ENCODE measurements at places on chromosomes 6 and 20.

DNA sequence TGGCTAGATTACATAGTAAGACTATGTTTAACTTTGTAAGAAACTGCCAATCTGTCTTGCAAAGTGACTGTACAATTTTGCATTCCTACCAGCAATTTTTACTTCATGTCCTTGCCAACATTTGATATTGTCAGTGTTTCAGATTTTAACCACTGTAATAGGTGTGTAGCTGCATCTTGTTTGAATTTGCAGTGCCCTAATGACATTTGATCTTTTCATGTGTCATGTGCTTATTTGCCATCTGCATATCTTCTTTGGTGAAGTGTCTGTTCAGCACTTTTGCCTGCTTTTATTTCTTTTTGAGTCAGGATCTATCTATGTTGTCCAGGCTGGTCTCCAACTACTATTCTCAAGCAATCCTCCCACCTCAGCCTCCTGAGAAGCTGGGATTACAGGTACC, 2.4 kb upstream of the PRPH2 start:
- no peak for DNase-seq

DNA sequence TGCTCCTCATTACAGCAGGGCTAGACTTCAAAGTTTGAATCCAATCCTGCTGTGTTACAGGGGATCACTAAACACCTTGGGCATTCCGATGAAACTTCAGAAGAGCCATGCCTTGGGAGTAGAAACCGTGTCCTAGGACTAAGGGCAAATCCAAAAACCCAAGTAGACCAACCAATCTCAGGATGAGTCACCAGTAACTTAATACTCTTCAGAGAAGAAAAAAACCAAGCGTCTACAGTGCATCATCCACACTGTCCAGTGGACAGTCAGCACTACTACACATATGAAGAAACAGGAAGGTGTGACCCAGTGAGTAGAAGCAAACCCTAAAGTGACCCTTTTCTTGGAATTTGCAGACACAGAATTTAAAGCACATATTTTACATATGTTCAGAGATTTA, 39.5 kb upstream of the VAPB start:
- peak; percentile 89 for DNase-seq

GRCh38 chr20:32685541-32686529, 12.1 kb upstream of the C20orf203 start:
- peak; percentile 82 for DNase-seq

DNA sequence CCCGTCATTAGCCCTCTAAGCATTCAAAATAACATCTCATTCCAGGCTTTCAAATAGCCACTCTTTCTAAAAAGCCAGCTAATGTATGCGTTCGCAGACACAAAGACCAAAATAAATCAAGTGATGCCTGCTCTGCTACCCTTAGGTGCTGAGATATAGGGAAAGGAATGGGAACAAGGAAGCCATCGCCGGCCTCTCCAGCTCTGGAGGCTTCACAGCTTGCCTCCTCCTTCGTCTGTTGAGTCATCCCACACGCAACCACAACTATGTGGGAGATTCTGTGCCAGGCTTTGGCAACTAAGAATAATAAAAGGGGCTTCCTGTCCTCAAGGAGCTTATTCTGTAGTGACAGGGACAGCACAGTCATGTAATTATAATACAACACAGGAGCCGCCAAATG, 27.3 kb upstream of the SLC22A23 start:
- peak; percentile 20 for DNase-seq

- no peak for DNase-seq
Measured at GRCh38 chr20:6017467-6017866, 36.4 kb downstream of the LRRN4 start.

GRCh38 chr20:5481872-5482271, 165.1 kb upstream of the PROKR2 start:
- no peak for DNase-seq

GRCh38 chr6:26044140-26045064, 42.8 kb upstream of the HFE start:
- no peak for DNase-seq

GRCh38 chr6:47490676-47491075, 13.1 kb downstream of the CD2AP start:
- DNase-seq, result no peak

- DNase-seq, result no peak
Measured at GRCh38 chr20:58698741-58699622, 6.4 kb downstream of the NPEPL1 start.

DNA sequence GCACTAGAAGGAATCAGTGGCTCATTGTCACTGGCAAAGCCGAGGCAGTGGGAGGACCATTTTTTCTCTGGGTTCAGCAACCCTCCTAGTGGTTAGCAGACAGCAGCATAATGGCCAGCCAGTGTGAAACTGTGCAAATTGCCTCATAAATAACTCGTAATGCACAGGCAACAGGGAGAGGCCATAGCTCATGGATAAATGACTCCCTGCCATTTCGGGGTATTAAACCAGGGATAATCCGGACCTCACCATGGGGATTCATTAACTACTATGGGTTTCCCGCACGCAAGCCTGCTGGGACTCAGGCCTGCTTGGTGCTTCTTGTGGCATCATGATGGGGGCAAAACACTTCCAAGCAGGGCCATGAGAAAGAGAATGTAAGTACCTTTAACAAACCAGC, 158.2 kb upstream of the CHD6 start:
- no peak for DNase-seq

- no peak for DNase-seq
Measured at GRCh38 chr20:24481173-24481572, 11.7 kb downstream of the SYNDIG1 start.

DNA sequence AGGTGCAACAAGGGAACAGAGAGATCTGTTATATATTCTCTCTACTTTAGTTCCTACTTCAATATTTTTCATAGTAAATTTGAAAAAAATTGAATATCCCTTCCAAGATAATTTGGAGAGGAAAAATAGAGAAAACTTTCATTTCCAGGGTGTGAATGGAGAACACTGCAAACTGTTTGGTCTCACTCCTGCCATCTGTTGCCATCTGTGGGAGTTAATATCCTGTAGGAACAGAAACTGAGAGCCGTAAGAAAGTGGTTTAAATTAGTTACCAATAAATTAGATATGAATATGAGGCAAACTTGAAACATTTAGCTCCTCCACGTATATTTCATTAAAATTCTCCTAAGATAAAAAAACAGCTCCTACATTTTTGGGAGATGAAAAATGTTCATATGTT, 4.2 kb downstream of the ZNF337 start:
- no peak for DNase-seq

- DNase-seq, result no peak
Measured at GRCh38 chr6:112770308-112770707, 423.2 kb downstream of the RFPL4B start.

DNA sequence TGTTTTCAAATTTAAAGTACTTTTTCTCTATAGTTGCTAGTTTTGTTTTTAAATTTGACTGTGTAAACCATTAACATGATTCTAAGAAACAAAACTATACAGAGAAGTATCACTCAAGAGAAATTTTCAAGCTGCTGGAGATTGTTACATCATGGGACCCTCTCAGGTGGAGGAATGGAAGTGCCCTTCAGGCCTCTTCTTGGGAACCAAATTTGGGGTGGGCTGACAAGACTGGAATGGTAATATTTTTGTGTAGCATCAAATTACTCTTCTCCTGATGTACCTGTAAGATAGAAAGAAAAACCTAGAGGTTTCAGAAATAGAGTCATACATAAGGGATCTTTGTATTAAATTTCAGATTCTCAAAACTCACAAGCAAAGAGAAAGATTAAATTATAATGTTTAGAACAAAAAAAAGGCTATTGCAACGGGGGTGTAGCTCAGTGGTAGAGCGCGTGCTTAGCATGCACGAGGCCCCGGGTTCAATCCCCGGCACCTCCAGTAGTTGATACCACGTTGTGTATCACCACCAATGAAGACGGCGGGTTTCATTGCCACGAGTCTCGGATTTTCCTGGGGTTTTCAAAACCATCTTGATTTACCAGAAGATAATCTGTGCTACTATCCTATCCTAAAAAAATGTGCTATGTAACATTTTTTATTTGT, 193.7 kb downstream of the GPX5 start:
- DNase-seq, result no peak

GRCh38 chr6:138844192-138844591, 48.3 kb downstream of the ECT2L start:
- DNase-seq, result no peak

DNA sequence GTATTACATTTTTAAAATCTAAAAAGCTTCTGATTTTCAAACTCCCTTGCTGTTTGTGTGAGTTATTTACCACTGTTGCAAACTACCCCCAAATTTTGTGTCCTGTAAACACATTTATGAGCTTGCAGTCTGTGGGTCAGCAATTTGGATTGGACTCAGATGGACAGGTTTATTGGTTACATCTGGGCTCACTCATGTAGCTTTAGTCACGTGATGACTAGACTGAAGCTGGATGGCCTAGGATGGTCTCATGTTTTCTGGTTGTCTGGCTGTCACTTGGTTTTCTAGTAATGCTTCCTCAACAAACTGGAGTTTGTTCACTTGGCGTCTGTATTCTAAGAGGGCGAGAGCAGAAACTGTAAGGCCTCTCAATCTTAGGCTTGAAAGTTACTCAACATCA, 12.2 kb upstream of the C6orf58 start:
- no peak for DNase-seq

DNA sequence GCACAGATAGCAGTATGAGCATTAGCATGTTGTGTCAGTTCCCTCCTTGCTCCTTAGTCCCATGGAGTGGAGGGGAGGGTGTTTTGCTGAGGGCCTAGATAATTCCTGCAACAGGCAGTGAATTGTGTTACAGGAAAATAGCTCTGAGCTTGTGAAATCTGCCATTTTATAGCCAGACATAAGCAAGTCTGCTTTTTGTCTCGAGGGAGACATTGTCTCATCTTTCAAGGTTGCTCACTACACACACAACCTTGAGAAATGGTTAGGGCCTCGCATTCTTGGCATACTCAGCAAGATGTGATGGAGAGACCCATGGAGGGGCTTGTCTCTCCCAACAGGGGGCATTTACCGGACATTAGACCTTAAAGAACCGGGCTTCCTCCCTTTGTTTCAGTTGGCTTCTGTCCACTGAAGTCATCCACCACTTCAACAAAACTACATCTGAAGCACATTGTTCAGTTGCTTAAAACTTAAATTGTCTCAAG, 108.0 kb upstream of the FOXO3 start:
- no peak for DNase-seq

GRCh38 chr20:957544-957943, 41.4 kb upstream of the ANGPT4 start:
- DNase-seq, result no peak

DNA sequence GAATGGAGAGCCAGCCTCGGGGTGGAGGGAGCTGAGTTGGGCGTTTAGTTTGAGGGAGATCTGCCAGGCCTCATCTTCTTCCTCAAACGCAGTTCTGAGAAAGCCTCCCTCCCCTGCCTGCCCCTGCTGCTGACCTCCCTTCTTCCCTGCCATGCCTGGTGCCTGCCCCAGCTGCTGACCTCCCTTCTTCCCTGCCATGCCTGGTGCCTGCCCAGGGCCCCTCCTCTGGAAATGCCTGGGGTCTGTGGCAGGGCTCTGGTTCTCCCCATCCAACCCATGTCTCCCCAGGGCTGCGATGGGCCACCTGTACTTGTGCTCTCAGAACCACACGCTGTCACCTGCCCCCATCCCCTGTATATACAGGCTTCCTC, 114.6 kb downstream of the VEGFA start:
- no peak for DNase-seq

GRCh38 chr6:16683641-16684194, 77.5 kb downstream of the ATXN1 start:
- peak; percentile 79 for DNase-seq

DNA sequence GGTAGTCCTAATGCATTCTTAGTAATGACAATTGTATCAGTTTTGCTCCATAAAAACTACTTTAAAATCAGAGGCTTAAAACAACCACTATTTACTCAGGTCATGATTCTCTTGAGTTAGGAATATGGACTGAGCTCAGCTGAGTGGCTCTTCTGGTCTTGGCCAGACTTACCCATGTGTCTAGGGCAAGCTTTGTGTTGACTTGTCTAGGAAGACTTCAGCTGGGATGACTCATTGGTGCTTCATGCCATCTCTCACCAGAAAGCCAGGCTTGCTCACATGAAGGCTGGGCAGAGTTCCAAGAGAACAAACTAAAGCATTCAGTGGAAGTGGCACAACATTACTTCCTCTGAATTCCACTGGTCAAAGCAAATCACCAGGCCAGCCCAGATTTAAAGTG, 155.3 kb downstream of the DHX35 start:
- DNase-seq, result peak; percentile 90

- DNase-seq, result no peak
Measured at GRCh38 chr20:23666698-23667097, 22.1 kb downstream of the CST4 start.

DNA sequence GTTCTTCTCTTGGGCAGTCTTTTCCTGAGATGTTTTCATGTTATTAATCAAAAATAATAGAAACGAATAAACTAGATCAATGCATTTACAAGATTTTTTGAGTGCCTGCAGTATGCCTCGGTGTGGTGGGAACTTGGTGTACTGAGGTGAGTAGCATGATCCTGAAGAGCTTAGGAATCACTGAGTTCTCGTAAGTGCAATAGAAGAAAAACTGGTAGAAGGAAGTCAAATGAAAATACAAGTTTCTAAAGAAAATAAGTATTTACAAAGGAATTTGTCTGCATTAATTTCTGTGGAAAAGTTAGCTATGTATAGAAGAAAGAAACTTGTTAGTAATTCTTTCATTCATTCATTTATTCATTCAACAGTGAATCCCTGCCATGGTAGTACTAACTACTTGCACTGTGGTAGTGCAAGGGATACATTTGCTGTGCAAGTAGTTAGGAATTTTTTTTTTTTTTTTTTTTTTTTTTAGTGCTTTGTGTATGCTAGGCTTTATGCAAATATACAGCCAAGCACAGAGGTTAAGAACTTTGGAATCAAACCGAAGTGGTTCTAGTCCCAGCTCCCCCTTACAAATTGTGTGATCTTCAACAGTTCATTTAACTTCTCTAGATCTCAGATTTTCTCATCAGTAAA, 13.9 kb downstream of the NT5E start:
- no peak for DNase-seq

GRCh38 chr6:24253360-24253759, 104.5 kb downstream of the DCDC2 start:
- DNase-seq, result no peak

GRCh38 chr20:1900321-1900801, 5.2 kb downstream of the SIRPA start:
- peak; percentile 67 for DNase-seq

DNA sequence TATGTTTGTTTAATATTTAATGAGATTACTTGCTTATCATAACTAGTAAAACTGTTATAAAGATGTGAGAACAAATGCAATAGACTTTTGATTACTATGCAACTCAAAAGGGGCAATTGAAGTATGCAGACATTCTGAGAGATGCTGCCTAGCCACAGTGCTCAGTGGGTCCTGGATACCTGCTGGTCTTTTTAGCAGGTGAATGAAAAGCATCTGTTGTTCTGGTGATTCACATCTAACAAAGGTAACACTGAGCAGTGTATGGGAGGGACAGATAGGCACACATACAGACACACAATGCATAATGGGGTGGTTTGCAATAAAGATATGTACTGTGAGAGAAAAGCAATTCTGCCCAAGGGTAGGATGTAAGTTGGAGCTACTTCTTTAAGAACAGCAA, 46.9 kb downstream of the OGFRL1 start:
- no peak for DNase-seq

- no peak for DNase-seq
Measured at GRCh38 chr6:70118670-70119069, 184.2 kb downstream of the COL9A1 start.
